Activated CD8-positive, alpha-beta memory T cell treated with anti-CD3 and anti-CD28 coated beads for 1 hour (primary cell): ENCODE measurements at places on chromosomes 5 and 9.

GRCh38 chr9:114981063-114981462 lies 50.7 kb upstream of the TNFSF8 start:
- no peak for DNase-seq

- DNase-seq: no peak
Observed at GRCh38 chr5:76672242-76672641, 43.7 kb upstream of the F2R start.

GRCh38 chr5:147539053-147539452 lies 29.2 kb upstream of the DPYSL3 start:
- DNase-seq: no peak

- DNase-seq: no peak
Observed at GRCh38 chr9:79151791-79152190, 420.0 kb upstream of the TLE4 start.

GRCh38 chr9:110328763-110329162 lies 8.9 kb downstream of the TXNDC8 start:
- no peak for DNase-seq

DNA sequence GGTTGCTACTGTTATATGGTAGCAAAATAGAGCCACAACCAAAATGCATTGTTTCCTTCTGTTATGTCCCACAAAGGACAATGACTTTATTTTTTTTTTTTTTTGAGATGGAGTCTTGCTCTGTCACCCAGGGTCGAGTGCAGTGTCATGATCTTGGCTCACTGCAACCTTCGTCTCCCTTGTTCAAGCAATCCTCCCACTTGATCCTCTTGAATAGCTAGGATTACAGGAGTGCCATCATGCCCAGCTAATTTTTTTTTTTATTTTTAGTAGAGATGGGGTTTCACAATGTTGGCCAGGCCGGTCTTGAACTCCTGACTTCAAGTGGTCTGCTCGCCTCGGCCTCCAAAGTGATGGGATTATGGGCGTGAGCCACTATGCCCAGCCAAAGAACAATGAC lies 527.7 kb upstream of the SGCD start:
- DNase-seq: no peak

GRCh38 chr5:97163360-97163764 lies 19.7 kb downstream of the RIOK2 start:
- DNase-seq: no peak

DNA sequence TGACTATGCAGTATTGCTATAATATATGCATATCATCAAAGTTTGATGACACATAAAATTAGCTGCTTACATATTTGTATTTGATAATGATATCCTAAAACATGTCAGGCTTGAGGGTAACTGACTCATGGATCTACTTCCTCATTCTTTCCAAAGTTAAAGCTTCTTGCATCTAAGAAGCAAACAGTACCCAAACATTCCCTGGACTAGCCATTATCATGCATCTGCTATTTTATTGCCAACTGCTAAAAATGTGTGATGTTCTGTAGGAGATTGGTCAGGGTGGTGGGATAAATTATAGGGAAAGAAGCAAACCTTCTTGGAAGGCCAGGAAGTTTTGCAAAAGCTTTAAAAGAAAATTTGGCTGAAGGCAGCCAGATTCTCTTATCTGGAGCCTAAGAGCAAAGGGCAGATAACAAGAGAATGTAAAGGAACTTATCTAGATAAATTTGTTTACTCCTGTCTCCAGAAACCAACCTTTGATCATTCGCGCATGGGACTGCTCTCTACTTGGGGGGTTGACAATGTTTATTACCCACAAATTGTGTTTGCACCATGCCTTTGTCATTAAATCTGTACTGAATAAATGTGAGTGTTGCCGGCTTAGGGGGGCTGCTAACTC lies 604.1 kb upstream of the TLE4 start:
- DNase-seq: no peak

DNA sequence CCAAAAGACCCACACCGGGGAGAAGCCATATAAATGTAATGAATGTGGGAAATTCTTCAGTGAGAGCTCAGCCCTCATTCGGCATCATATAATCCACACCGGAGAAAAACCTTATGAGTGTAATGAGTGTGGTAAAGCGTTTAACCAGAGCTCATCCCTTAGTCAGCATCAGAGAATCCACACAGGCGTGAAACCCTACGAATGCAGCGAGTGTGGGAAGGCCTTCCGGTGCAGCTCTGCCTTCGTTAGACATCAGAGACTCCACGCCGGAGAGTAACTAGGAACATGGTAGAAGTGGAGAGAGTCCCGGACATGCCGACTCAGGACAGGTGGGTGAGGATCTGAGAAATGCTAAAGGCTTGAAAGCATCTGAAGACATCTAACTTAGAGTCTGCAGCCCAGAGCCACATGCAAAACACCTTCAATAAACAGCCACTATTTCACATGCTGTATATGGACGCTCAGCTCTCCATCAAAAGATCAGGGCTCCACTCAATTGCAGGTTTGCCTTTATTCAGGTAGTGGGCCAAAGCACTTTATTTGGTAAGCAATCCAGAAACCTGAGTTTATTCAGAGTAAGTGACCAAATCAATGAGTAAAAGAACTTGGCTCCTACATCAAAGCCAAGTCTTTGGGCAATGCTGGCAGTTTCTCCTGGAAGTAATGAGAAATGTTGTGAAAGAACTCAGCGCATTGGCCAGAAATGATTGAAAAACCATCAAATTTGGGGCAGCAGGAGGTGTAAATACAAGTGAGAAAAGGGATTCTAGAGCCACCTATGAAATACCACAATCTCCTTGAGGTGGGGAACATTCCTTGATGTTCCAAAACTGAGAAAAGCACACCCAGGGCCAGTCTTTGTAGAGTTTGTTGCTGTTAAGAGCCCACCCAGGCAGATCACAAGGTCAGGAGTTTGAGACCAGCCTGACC lies 6.0 kb downstream of the RPL12 start:
- DNase-seq: no peak

GRCh38 chr5:87899208-87899661 lies 369.4 kb downstream of the TMEM161B start:
- DNase-seq: no peak

- DNase-seq: no peak
Observed at GRCh38 chr5:179295778-179296149, 49.5 kb downstream of the ADAMTS2 start.
